SW 1271 (cell line): ENCODE measurements at places on chromosomes 16 and 17.

- DNase-seq: no peak
These were observed 12.3 kb downstream of the GINS2 start for GRCh38 chr16:85676466-85676865.

DNA sequence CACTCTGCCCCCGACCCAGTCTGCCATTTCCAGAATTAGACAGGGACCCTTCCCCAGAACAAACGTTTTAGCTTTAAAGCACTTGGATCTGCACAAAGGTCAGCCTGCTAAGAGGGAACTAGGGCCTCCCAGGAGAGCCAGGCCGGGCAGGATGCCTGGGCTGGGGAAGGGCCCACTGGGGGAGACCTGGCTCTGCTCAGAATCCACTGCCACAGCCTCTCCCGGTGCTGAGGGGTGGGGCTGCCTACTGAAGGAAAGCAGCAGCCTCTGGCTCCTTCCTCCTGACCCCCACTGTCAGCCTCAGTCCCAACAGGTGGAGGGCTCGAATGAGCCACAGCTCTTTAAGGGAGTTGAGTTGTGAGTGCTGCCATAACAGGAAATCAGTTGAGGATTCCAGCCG lies 1.7 kb downstream of the YBX2 start:
- no peak for DNase-seq

GRCh38 chr17:19344311-19345066 lies 18.0 kb downstream of the B9D1 start:
- no peak for DNase-seq

DNA sequence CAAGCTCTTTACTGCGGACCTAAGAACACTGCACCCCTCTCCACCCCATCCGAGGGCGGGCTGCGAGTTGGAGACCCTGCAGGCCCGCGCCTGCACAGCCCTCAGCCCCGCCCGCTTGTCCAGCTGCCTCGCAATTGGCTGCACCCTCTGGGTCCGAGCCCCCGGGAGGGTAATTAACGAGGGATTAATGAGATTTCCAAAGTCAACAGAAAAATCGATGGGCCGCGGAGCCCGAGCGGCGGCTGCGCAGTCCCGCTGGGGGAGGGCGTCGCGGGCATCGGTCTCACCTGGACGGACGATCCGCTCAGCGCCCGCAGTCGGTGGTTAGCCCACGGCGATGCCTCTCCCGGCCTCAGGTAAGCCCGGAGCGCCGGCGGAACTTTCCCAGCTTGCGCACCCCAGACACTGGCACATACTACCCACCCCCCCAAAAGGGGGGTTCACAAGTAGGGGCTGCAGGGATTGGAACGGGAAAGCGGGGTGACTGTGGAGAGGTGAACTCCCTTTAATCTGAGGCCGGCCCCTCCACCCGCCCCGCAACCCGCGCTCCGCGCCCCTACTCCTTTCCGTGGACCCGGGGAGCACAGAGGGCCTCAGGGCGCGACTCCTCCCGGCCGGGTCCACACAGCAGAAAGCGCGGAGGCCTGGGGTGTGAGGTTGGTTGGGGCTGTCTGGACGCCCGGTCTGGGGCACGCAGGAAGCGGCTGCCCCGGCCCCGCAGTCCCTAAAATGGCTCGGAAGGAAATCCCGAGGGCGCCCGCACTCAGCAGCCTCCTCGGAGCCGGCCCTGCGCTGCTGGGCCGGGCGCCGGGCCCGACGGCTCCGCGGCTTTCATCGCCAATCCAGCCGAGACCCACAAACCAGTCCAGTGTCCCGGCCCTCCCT lies at the start of gene OTOP3:
OTOP3 (plus strand) TSS at position 314 of the 885 bp plus-strand sequence; CDS start at position 338, 24 bp downstream.
- no peak for DNase-seq

DNA sequence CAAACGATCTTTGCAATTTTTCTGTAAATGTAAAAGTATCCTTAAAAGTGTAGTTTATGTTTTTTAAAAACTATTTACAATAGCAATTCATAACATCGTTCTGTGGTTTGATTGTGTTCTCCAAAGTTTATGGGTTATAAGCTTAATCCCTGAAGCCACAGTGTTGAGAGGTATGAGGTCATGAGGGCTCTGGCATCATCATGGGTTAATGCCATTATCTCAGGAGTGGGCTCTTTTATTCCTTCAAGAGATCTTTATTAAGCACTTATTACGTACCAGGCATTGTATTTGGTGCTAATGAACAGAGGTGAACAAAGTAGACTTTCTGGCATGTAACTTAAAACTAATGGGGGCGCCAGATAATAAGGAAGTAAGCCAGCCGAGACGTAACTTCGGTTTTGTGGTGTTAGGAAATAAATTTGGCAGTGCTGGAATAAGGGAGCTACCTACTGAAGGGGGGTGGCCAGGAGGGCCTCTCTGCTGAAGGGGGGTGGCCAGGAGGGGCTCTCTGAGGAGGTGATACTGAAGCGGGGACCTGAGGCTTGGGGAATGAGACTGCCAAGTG lies 158.1 kb downstream of the VPS53 start:
- no peak for DNase-seq

DNA sequence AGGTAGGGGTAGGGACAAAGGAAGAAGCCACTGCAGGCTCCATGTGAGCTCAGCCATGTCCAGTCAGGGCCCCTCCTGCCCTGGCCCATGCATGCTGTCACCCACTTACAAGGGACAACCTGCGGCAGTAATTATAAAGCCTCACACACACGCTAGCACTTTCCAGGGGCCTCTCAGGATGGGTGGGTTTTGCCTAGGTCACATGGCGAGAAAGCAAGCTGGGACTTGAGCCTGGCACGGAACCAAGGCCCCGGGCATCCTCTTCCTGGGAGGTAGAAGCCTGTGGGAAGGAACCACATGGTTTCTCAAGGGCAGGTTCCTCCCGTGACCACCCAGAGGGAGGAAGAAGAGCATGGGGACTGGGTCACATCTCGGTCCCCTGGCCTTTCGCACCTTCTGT lies 7.0 kb downstream of the ZNF319 start:
- no peak for DNase-seq

- DNase-seq: no peak
These were observed 21.1 kb downstream of the ACSM1 start for GRCh38 chr16:20676268-20676825.

DNA sequence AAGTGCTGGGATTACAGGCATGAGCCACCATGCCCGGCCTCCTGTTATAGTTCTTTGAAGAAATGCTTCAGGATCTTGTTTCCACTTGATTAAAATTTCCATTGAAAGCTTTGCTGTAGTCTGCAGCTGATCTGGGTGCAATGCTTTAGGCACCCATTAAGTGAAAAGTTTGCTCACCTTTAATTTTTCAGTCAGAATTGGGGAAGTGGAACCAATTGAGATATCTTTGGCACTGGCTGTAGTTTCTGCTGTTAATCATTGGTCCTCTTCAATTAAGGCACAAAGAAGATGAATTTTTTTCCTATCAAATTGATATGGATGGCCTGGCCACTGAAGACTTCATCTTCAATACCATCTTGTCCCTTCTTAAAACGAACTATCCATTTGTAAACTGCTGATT lies 336.1 kb upstream of the TBX2 start:
- no peak for DNase-seq

- DNase-seq: no peak
These were observed 30.5 kb downstream of the SMPD3 start for GRCh38 chr16:68417711-68418301.

DNA sequence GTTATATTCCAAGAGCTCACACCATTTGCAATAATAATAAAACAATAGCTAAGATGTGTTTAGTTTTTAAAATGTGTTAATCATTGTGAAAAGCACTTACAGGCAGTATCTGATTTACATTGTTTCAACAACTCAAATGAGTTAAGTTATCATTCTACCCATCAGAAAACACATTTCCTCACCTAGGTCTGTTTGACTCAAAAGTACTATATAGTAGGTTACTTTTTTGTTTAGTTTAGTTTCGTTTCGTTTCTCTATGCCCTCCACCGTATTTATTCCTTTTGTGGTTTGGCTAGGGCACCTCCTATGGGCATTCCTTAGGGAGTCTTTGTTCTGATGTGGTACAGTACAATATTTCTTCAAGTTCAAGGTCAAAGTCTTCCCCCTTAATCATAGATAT lies 201.6 kb downstream of the PRKCB start:
- DNase-seq: no peak

- DNase-seq: no peak
These were observed 25.6 kb upstream of the CDRT4 start for GRCh38 chr17:15492791-15493692.

DNA sequence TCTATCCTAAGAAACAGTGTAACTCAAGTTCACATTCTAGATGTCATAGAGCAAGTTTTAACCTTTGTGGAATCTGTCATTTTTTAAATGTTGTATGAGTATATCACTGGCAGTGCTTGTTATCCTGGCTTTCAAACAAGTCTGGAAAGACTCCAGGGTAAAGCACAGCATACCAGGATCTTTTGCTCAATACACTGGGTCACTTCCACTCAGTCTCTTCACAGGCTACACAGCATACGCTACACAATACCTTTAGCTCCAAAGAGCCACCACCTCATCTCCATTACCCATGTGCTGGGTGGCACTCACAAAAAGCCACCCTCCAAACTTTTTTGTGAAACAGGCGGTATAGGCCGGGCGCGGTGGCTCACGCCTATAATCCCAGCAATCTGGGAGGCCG lies 69.5 kb downstream of the PARN start:
- DNase-seq: no peak

DNA sequence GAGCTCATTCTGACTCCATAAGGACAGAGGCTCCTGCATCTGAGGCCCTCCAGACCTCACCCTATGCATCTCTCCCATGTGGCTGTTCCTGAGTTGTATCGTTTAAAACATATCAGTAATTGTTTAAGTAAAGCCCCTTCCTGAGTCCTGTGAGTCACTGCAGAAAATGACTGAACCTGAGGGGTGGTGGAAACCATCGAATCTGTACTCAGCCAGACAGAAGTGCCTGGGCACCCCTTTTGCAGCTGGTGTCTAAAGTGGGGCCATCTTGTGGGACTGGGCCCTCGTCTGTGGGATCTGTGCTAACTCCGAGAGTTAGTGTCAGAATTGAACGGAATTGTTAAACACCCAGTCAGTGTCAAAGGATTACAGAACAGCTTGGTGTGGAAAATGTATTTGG lies 25.4 kb downstream of the CMTM3 start:
- DNase-seq: no peak

GRCh38 chr17:8375738-8376259 lies 705 bp downstream of the KRABD2 start:
- DNase-seq: no peak

DNA sequence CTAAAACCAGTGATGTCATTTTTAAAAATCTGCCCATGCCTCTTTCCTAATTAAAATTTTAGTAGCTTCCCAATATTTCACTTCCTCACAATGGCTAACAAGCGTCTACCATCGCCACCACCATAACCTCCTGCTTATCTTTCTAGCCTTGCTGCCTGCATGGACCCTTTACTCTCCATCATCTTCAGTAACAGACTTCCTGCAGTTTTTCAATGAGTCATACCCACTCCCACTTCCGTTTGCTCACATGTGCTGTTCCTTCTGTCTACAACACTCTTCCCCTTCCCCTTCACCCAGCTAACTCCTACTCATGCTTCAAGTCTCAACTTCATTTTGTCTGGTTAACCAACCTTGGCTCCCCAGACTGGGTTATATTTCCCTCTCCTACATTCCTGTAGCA lies 12.8 kb upstream of the SKAP1 start:
- no peak for DNase-seq

- DNase-seq: no peak
These were observed 21.8 kb downstream of the SDR42E2 start for GRCh38 chr16:22183901-22184614.

DNA sequence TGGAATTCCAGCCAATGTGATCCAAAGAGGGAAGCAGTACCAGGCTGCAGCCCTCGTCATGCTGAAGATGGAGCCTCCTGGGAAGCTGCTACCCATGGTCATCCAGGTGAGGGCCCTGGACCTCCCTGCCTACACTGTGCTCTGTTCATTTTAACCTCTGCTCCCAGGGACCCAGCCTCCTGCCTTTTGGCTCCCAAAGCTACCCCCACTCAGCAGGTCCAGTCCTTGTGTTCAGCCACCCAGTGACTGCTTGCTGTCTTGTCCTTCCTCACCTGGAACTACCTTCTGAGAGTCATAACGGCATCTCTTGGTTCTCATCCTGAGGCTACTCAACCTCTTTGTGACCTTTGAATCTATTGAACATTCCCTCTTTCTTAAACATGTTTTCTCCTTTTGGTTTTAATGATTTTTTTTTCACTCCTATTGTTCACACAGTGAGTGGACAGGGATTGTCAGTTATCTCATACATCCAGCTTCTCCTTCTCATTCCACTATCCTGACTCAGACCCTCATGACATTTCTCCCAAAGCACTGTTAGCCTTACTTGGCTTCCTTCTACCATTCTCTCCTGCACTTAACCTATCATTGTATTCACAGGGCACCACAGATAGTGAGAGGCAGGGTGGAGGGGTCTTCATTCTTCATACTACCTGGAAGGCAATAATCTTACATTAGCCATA lies 53.3 kb downstream of the GOSR1 start:
- no peak for DNase-seq

GRCh38 chr17:49454050-49454449 lies 39.4 kb upstream of the PHB1 start:
- no peak for DNase-seq

DNA sequence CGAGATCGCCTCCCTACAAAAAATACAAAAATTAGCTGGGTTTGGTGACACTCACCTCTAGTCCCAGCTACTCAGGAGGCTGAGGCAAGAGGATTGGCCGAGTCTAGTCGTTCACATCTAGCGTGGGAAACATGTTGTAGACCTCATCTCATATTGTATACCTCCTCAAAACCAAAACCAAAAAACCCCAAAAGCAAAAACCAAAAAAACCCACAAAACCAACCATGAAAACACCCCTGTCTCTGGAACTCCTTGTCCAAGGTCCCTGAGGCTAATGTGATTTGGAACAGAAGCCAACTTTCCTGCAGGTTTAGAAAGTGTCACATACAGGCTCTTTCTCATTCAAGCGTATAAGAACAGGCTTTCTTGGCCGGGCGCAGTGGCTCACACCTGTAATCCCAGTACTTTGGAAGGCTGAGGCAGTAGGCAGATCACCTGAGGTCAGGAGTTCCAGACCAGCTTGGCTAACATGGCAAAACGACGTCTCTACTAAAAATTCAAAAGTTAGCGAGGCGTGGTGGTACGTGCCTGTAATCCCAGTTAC lies 29.0 kb downstream of the RAB11FIP3 start:
- no peak for DNase-seq

DNA sequence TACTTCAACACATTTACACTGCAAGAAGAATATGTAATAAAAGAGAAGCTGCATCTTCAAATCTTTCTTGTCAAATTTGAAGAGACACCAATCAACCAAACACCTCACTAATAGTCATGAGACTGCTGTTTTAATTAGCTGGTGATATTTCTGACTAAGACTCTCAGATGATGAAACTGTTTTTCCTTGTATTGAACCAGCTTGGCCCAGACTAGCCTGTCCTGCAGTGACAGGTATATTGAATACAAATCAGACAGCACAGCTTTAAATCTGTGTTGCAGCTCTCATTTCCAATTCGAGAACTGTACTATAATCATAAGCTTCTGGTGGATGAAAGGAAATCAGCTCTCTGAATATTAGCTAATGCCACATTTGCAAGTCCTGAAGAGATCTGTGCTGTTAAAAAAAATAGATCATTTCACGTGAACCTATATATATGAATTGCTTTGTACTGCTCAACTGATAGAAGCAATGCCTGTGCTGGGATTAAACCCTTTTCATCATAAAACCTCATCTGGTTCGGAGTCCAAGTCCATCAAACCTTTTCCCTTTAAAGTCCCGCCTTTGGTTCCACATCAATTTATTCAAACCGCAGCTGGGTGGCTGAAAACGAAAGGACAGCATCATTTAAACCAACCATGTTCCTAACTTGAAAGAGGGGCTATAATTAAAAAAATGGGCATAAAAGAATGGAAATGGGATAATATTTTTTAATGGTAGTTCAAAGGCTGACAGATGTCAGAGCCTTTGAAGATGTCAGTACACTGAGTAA lies 306.2 kb downstream of the CEP112 start:
- DNase-seq: no peak
